ENCODE measurements at places on chromosomes 5 and 9.

GRCh38 chr5:150570333-150570732, 62.4 kb downstream of the NDST1 start:
- no peak for DNase-seq

GRCh38 chr9:93307468-93308157, 123.7 kb downstream of the WNK2 start:
- DNase-seq: no peak

- DNase-seq: no peak
These were observed 62.2 kb upstream of the PPARGC1B start for GRCh38 chr5:149667829-149668330.

GRCh38 chr5:135182675-135183074, 148.6 kb upstream of the PITX1 start:
- DNase-seq: no peak

DNA sequence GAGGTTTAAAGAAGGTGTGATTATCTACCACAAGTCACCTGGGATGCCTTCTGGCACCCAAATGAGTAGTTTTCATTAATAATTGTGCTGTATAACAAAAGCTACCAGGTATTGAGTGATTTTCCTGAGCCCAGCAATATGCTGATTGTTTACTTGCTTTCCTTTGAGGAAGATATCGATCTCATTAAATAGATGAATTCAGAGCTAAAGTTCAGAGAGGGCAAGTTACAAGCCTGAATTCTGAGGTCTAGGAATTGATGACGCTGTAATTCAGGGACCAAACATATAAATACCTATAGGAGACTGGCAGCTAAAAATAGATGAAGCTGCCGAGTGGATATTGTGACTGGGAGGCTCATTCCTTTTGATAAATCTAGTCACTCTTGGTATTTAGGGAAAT, 1.1 kb downstream of the ERCC6L2 start:
- DNase-seq: no peak

DNA sequence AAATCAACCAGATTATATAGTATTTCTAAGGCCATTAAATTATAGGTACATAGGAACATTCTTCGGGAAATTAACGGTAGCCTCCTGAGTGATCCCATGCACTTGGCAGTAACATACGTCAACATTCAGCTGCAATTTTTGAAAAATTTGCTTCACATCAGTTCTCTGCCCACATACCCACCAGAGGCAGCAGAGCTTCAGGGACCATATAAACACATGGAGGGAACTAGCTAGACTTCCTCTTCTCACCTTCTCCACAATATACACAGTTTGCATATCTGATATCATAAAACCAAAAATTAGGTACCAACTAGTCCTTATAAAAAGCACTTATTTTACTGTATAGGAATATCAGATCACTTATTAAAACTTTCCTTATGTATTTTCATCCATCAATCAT, 4.8 kb downstream of the PSIP1 start:
- DNase-seq: no peak

GRCh38 chr9:73148447-73148937, 3.2 kb upstream of the ANXA1 start:
- DNase-seq: no peak

DNA sequence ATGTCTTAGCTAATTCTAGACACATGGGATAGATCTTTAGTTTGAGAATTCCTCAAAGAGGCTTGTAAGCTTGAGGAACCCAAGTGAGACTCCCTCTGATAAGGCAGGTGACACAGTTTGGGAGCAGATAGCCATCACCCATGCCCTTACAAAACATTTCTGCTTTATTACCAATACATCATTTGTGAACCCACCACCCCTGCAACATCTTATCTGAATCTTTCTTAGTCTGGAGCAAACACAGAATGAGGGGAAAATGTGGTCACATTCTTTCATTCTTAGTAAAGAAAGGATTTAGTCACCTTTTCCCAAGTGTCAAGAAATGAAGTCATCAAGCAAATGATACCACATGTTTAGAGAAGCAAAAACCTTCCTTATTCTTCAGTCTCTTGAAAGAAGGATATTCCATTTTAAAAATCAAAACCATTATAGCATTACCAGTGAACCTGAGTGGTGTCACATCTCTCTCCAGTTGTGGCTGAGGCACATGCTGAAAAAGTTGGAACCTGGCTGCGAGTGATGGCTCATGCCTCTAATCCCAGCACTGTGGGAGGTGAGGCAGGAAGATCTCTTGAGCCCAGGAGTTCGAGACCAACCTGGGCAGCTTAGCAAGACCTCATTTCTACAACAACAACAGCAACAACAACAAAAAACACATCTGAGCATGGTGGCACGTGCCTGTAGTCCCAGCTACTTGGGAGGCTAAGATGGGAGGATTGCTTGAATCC, 65.9 kb downstream of the PRKACG start:
- no peak for DNase-seq

DNA sequence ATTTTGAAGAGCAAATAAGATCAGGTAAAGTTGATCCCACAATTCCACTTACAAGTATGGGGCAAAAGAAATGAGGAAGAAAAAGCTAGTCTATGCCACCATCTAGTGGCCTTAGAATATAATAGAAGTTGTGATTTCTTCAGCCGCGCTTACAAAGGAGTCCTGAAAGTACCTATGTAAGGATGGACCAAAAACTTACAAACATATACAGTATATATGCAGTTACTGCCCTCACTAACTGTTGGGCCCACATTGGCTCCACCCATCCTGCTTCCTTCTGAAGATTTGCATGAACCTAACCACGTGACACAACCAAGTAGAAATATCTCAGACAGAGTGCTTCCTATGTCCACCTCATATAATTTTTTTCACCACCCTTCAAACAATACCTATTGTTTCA, 11.7 kb upstream of the OR13D1 start:
- DNase-seq: peak; percentile 22

- no peak for DNase-seq
These were observed 532.2 kb upstream of the TUSC1 start for GRCh38 chr9:26210338-26210851.

- DNase-seq: no peak
These were observed 176.9 kb downstream of the RAB3C start for GRCh38 chr5:58759745-58760144.

DNA sequence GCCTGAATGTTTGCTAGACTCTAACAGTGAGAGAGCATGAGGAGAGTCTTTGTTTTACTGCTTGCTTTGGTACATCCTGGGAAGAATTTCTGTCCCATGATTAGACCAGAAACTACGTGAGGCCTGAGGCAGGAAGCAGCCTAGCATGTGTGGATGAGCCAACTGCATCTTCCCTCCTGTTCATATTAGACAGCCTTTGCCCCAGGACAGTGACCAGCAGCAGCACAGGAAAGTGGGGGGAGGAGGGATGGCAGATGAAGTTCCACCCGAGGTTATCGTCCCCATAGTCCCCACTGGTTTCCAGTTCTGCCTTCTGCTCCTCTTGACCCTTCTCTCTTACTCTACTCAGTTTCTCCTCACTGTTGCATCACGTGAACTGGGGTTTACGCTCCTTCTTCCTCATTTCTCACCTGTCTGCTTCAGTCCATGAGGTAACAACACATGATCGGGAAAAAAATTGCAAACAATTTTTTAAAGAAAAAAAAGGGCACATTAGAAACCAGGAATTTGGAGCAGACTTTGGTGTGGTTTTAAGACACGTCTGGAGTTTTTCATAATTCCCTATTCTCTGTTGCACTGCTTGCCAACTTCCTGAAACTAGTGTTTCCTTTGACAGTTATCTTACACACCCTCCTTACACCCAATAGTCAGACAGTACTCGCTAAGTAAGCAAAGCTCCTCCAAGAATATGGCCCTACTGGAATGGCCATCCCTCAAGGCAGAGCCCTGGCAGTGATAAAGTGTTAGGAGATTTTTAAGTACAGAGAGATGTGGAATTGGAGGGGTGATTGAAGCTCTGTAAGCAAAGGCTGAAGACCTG, 84.1 kb downstream of the SNX18 start:
- DNase-seq: no peak

DNA sequence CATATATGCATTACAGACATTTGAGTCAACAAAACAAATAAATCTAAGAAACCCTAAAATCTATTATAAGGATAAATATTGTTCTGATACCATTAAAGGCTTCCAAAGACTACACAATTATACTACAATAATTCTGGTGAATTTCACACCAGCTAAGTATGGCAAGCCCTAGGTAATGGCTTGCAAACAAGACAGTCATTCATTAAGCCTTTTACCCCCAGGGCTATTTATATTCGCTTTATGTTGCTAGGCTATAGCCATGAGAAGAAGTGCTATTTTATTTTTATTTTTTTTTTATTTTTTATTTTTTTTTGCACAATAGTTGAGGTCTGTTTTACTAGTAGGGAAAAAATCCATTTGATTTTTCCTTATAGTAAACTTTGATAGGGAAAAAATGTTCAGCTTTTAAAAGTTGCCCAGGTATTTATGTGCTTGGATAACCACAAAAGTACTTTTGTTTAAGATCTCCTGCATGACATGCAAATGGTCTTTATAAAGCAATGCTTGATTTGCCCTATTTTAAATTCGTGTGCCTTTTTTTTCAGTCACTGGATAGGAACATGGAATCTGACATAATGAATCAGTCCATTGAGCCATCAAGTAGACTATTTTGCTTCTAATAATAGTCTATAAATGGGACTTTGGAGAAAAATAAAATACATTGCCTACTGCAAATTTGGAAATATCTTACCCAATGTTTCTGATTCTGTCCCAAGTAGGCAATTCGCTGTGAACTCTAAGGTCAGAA, 946.3 kb upstream of the COX7C start:
- peak; percentile 7 for DNase-seq

DNA sequence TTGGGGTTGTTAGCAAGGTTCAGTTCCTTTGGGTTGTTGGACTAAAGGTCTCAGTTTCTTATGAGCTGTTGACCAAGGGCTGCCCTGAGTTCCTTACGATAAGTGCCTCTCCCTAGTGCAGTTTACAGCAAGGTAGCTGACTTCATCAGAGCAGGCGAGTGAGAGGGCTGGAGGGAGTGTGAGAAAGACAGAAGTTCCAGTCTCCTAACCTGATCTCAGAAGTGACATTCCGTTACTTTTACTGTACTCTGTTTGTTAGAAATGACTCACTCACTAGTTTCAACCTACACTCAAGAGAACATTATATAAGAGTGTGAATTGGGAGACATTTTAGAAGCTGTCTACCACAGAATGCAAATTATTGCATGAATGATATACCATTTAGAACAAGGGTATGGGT, 21.2 kb upstream of the IL31RA start:
- DNase-seq: no peak

GRCh38 chr9:117919538-117919937, 215.3 kb downstream of the TLR4 start:
- DNase-seq: no peak

DNA sequence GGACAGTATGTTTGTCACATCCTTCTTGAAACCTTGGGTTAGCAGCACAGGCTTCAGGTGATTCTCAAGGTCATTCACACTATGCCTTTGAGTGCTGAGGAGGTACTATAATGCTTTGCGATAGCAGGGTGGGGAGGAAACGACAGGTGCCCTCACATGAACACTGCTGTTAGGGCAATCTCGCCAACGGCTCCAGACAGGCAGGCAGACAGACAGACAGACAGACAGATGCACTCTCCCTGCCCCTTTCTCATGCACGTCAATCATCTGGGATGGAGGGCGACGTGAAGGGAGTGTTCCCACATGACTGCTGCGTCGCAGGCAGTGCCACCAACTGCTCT, 82.9 kb downstream of the RAPGEF1 start:
- DNase-seq: no peak

DNA sequence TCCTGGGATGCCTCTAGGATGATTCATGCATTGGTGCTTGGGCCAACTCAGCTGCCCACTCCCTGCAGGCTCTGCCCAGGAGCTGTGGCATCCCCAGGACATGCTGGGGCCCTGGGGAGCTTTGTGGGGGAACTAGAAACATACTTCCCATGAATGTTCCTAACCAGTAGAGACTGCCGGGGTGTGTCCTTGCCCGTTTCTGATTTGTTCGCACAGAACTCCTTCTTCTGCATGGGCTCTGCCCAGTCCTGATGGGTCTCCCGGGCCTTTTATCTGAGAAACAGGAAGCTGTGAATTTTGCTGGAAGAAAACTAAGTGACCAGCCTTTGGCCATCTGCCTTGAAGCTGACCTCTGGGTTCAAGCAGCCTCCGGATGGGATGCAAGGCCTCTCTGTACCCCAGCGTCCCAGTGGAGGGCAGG, 71.6 kb upstream of the RNU6ATAC start:
- no peak for DNase-seq

DNA sequence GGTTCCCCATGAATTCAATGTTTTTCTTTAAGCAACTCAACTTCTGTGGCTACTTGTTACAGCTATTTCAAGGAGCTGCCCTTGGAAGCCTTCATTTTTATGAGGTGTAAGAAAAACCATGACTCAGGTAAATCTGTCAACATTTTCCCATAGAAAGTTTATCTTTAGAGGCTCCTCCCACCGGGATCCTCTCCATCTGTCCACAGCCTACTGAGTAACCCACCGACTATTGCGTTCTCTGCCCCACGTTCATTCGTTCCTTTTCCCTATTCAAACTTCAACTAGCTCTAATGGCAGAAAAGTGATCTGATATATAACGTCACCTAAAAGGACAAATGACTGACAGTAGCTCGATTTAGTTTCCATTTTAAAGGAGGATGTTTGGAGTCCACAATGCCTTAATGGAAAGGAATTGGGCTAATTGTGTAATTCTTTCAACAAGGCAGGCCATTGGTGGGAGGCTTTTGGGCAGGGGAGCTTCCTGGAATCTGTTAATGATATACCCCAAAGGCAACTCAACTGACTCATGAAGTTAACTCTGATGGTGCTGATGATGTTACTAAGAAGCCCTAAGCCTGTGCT, 29.3 kb upstream of the NR3C1 start:
- DNase-seq: no peak

GRCh38 chr9:109498195-109499092, at the start of gene PTPN3:
TSS of gene PTPN3 (minus strand) at chr9:109498307. CDS start at chr9:109463434, 34,873 bp downstream.
- DNase-seq: no peak

DNA sequence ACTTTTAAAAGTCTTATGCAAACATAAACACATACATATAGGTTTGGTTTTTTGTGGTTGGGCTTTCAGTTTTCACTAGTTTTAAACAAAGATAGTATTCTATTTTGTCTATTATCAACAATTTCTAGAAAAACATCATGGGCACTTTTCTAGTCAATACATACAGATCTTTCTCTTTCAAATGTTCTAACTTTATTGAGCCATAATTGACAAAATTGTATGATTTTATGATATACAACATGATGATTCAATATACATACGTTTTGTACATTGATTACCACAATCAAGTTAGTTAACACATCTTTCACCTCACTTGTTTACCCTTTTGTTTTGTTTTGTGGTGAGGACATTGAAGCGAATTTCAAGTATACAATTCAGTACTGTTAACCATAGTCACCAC, 265.9 kb downstream of the MCTP1 start:
- no peak for DNase-seq

GRCh38 chr9:20208226-20208625, 414.1 kb downstream of the MLLT3 start:
- no peak for DNase-seq

GRCh38 chr5:147200004-147200403, 34.8 kb upstream of the STK32A start:
- no peak for DNase-seq

- no peak for DNase-seq
These were observed 226.5 kb downstream of the CDK5RAP2 start for GRCh38 chr9:120353506-120353905.

- peak; percentile 46 for DNase-seq
These were observed 1640.9 kb upstream of the C9orf72 start for GRCh38 chr9:29214154-29214689.
